ENCODE measurements at places on chromosomes 7 and 10.
A peak's percentile ranks its signal among the peaks of the same experiment; 100 is the strongest.

DNA sequence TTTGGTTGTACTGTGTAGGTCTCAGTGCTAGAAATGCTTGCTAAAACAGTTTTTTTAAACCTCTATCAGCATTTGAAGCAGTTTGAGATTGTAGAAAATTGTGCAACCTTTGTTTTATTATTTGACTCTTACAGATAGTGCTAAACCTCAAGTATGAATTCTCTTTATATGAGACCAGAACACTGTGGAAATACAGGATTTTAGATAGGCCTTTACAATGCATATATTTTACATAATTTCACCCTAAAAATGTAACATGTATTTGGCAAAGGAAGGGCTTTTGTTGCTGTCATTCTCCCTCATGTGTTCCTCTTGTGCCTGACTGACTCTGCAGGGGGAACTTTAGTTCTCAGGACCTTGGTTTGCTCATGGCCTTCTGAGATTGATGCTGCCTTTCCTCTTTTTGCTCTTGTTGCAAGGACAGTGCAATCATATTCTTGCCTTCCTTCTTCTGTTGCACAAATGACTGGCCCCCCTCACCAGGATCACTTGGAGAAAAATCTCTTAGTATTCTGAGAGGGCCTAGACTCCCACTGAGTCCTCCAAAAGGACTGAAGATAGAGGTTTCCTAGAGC, 188.7 kb downstream of the PPP1R9A start:
- DNase-seq: no peak

GRCh38 chr7:112452102-112452888, 2.0 kb downstream of the IFRD1 start:
- DNase-seq: no peak

- no peak for DNase-seq
Measured at GRCh38 chr7:20698469-20698868, 83.0 kb downstream of the ABCB5 start.

DNA sequence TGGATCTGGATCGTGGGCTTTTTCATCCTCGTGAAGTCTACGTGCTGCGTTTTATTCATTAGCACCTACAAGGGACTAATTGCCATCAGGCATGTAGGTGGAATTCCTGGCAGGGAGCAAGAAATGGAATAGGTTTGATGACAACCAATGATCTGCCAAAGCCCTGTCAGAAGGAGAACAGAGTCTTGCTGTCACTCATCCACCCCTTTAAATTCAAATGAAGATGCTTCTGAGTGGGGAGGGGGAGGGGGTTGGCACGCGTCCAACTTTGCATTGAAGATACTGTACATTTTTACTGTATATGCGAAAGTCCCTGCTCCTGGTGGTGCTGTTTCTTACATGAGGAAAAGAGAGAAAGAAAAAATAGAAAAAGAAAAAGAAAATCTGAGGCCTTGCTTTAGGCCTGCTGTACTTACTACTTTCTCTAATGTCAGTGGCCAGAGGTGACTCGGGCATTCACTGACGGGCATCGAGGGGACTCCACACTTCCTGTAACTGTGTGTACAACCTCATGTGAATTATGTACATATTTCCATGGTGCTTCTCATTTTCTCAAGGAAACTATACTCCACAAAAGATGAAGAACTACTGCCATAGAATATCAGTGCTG, 569.1 kb downstream of the INHBA start:
- DNase-seq: no peak

DNA sequence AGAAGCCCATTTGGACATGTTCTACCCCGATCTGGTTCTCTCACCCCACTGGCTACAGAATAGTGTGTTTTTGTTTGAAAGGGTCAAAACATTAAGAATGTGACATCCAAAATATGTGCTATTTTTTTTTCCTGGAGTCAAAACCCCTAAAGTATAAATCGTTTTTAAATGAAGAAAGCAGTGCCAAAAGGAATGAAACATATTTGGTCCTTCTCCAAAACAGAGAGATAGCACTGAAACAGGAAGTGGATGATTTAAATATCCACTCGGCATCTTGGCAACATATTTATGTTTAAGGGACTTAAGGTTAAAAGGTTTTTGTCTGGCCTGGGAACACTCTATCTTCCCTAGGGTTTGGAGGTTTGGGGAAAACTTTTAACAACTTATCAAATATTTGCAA, 32.3 kb downstream of the CALD1 start:
- no peak for DNase-seq

GRCh38 chr10:22805304-22805703, 90.9 kb upstream of the PIP4K2A start:
- DNase-seq: no peak

DNA sequence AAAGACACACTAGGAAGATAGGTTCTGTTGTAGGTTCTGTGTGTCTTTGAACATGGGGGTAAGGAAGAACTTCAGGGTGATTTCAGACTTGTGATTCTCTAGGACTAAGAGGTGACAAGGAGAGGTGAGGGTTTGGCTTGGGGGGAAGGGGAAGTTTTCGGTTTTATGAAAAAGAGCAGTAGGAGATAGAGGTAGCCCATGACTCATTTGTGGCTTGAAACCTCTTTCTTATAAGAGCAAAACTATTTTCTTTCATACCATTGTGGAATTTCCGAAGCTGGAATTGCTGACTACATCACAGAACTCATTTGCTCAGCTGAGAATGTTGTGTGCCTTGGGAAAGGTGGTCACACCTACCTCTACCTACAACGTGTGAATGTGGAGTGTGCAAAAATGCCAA, 39.6 kb upstream of the IKZF1 start:
- DNase-seq: peak; percentile 71
